ENCODE measurements at places on chromosomes 1 and 21. TPM values are rescaled to one million over a fixed set of nuclear protein-coding genes. Genes with fewer than 3 reads are reported as not detected.

GRCh38 chr1:208524376-208524775 lies 280.2 kb upstream of the PLXNA2 start:
- no peaks in the 10 kb centered on the region for H3K4me1 ChIP-seq
- H3K4me3 ChIP-seq = no peak overlapping the region
- H3K36me3 ChIP-seq = no peaks in the 10 kb centered on the region
- no peak overlapping the region for H3K27ac ChIP-seq

GRCh38 chr1:232084584-232085223 lies 458.1 kb downstream of the DISC1 start:
- no peaks in the 10 kb centered on the region for H3K4me1 ChIP-seq
- H3K27me3 ChIP-seq = no peaks in the 10 kb centered on the region
- H3K36me3 ChIP-seq = no peaks in the 10 kb centered on the region
- H3K4me3 ChIP-seq = no peak overlapping the region
- H3K27ac ChIP-seq = no peak overlapping the region
- DNase-seq = no peak

The RYR2 gene
- 6.3 TPM for total RNA-seq

The PLA2G2A gene
- total RNA-seq = 53.5 TPM

The OR2W3 gene
- total RNA-seq = not detected

The GSTM5 gene
- 0.94 TPM for total RNA-seq

The EPHB2 gene
- total RNA-seq = 3.4 TPM

DNA sequence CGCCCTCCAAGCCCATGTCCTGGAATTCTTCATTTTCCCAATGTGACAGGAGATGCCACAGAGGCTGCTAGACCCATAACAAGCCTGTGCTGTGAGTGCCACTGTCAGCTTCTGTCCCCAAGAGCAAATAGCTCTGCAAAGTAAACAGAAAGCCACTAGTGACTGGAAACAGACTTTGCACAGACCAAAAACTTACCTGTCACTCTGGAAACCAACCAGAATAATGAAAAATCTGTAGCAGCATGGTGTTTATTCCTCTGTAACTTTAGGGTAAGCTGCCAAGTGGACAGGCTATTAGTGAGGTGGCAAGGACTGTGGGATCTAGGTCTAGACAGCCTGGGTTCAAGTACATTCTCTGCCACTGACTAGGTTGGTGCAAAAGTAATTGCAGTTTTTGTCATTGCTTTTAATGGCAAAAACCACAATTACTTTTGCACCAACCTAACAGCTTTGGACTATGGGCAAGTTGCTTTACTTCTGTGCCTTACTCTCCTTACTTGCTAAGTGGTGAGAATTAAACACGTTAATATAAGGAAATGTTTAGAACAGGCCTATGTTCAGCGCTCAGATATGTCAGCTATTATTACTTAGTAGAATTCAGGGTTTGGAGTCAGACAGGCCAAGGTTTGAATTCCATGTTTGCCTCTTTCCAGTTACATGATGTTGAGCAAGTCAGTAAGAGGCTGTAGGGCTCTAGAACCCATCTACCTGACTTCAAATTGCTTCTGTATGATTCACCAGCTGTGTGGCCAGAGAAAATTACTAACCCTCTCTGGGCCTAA lies at the start of gene C8B:
TSS of gene C8B (minus strand) at position 100 of the 782 bp plus-strand sequence. CDS start at position 33, 67 bp downstream.
- H3K36me3 ChIP-seq = no peaks in the 10 kb centered on the region
- H3K4me1 ChIP-seq = no peaks in the 10 kb centered on the region
- H3K27ac ChIP-seq = no peak within 1 kb of the TSS
- H3K27me3 ChIP-seq = no peaks in the 10 kb centered on the region
- H3K4me3 ChIP-seq = no peak within 1 kb of the TSS

The ANKRD35 gene
- total RNA-seq = 0.50 TPM

DNA sequence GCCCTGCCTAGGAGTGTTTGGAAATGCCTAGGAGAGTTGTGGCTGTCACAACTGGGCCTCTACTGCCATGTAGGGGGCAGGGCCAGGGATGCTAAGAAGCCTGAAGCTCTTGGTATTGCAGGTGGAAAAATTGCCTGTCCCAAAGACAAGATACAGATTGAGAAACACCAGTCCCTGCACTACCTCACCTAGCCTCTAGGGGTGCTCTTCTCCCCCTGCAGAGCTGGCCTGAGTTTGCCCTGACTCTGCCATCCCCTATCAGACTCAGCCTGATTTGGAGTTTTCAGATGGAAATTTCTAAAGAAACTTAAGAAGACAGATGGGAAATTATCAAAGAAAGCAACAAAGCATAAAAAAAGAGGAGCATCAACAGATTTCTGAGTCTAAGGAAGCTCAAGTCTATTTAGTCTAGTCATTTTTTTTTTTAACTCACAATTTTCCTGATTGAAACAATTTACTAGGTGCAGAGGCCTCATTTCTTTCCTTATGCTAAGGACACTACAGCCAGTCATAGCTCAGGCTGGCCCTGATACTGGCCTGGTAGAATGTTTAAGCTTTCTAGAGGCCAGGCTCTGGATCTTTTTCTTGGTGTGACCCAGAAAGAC lies 61.4 kb upstream of the LRRN2 start:
- no peak overlapping the region for H3K27ac ChIP-seq
- no peaks in the 10 kb centered on the region for H3K27me3 ChIP-seq
- H3K4me3 ChIP-seq = no peak overlapping the region
- H3K4me1 ChIP-seq = no peaks in the 10 kb centered on the region
- H3K36me3 ChIP-seq = no peaks in the 10 kb centered on the region
- DNase-seq = peak; percentile 26

GRCh38 chr1:41587791-41588190 lies 103.3 kb upstream of the EDN2 start:
- no peaks in the 10 kb centered on the region for H3K27me3 ChIP-seq
- no peak overlapping the region for H3K4me3 ChIP-seq
- DNase-seq = no peak

The STRIP1 gene
- total RNA-seq = 10.7 TPM

GRCh38 chr1:234745276-234745675 lies 135.3 kb upstream of the IRF2BP2 start:
- peaks cover 3% of the 10 kb centered on the region for H3K4me1 ChIP-seq
- H3K4me3 ChIP-seq = no peak overlapping the region
- no peaks in the 10 kb centered on the region for H3K36me3 ChIP-seq
- no peak for DNase-seq
- no peaks in the 10 kb centered on the region for H3K27me3 ChIP-seq

DNA sequence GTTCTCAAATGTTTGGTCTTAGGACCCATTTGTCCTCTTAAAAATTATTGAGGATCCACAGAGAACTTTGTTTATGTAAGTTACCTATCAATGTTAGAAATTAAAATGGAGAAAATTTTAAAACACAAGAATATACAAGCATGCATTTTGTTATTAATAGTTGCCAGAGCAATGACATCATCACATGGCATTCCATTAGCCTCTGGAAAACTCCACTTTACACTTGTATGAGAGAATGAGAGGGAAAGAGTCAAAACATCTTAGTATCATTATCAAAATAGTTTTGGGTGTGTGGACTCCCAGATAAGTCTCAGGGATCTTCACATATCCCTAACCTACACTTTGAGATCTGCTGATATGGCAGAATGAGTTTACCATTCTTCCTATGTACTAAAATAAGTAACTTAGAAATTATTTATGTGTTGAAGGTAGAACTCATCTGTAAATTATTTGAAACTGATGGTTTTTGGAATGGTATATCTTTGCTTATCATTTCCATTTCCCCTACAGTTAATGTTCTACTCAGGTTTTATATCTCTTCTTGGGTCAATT lies 48.8 kb downstream of the RNF220 start:
- H3K27me3 ChIP-seq = no peaks in the 10 kb centered on the region
- H3K36me3 ChIP-seq = no peaks in the 10 kb centered on the region
- H3K4me3 ChIP-seq = no peak overlapping the region
- H3K4me1 ChIP-seq = no peaks in the 10 kb centered on the region
- no peak for DNase-seq
- no peak overlapping the region for H3K27ac ChIP-seq

- H3K27me3 ChIP-seq = no peaks in the 10 kb centered on the region
- H3K4me1 ChIP-seq = peaks cover 1% of the 10 kb centered on the region
- H3K4me3 ChIP-seq = peak overlapping the region; percentile 69
- DNase-seq = peak; percentile 51
Observed at GRCh38 chr1:25430967-25431881, 527 bp downstream of the MACO1 start.

GRCh38 chr21:34642211-34643075 lies 26.4 kb upstream of the CLIC6 start:
- no peak for DNase-seq
- no peak overlapping the region for H3K27ac ChIP-seq
- no peaks in the 10 kb centered on the region for H3K36me3 ChIP-seq
- H3K4me1 ChIP-seq = no peaks in the 10 kb centered on the region
- no peak overlapping the region for H3K4me3 ChIP-seq
- H3K27me3 ChIP-seq = no peaks in the 10 kb centered on the region

The DIO1 gene
- not detected for total RNA-seq

DNA sequence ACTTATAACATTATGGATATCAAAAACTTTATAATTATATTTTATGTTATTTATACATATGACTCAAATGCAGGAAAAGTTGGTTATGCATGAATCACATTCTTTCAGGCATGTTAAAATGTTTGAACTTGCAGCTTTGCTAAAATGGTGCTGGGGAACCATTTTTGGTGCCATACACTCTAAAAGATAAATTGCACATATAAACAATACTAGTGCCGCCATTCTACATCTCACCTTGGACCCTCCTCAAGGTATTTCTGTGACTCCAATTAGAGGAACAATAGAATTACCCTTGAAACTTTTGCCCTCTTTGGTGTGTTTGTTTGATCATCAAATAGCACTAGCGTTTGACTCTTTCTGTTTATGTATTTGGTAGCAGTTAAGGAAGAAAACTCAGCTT lies 997 bp downstream of the PRKACB start:
- DNase-seq = no peak
- no peak overlapping the region for H3K27ac ChIP-seq
- H3K36me3 ChIP-seq = no peaks in the 10 kb centered on the region
- H3K27me3 ChIP-seq = no peaks in the 10 kb centered on the region
- H3K4me3 ChIP-seq = no peak overlapping the region
- peaks cover 35% of the 10 kb centered on the region for H3K4me1 ChIP-seq

GRCh38 chr1:167663002-167663772 lies 33.2 kb downstream of the RCSD1 start:
- H3K4me3 ChIP-seq = no peak overlapping the region
- no peaks in the 10 kb centered on the region for H3K27me3 ChIP-seq
- no peak overlapping the region for H3K27ac ChIP-seq

GRCh38 chr1:200923601-200924000 lies 28.9 kb downstream of the INAVA start:
- H3K27ac ChIP-seq = no peak overlapping the region
- H3K4me1 ChIP-seq = no peaks in the 10 kb centered on the region
- H3K36me3 ChIP-seq = no peaks in the 10 kb centered on the region
- H3K27me3 ChIP-seq = no peaks in the 10 kb centered on the region

DNA sequence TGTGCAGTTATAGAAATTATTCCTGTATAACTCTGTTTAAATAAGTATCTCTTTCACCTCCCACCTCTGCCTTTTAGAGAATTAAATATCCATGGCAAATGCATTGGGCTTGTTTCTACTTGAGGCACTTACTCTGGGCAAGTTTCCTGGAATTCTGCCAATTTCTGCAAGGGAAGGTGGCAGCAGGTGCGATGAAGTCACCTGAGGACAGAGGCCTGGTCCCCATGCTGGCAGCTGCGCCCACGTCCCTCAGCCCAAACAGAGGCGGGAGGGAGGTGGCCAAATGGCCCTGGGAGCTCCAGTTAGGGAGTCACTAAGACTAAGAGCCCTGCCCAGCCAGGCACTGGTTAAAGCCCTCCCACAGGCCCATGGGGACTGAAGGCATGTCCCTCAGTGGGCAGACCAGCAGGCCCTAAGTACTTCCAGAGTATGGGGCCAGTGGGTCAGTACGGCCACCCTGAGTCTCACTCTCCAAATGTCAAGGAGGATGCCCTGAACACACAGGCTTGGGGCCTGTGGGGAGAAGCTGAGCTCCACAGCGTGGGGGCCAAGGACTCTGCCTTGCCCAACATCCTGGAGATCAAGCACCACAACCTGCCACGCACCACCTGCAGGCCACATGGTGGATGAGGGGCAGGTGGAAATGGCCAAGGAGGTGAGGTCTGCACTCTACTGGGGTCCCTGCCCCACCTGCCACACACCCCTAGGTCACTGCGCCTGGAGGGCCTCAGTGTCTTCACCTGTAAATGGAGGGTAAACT lies 19.4 kb downstream of the ACOT7 start:
- H3K27me3 ChIP-seq = no peaks in the 10 kb centered on the region
- no peaks in the 10 kb centered on the region for H3K36me3 ChIP-seq

DNA sequence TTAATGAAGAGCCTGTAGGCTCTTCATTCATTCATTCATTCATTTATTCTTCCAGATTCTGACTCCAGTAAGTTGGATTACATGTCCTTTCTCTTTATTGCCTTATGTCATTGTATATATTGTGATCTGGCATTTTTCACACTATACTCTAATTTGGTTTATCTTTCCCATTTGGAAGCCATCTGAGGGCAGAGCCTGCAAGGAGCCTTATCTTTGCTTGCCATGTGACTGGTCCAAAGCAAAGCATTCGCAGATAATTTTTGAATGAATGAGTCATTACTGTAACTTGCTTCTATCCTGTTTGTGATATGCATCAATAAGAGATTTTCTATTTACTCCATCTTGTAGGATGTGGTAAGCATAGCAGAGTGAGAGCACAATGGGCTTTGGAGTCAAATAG lies 108.4 kb upstream of the DAB1 start:
- H3K4me3 ChIP-seq = no peak overlapping the region
- no peaks in the 10 kb centered on the region for H3K4me1 ChIP-seq
- DNase-seq = no peak

DNA sequence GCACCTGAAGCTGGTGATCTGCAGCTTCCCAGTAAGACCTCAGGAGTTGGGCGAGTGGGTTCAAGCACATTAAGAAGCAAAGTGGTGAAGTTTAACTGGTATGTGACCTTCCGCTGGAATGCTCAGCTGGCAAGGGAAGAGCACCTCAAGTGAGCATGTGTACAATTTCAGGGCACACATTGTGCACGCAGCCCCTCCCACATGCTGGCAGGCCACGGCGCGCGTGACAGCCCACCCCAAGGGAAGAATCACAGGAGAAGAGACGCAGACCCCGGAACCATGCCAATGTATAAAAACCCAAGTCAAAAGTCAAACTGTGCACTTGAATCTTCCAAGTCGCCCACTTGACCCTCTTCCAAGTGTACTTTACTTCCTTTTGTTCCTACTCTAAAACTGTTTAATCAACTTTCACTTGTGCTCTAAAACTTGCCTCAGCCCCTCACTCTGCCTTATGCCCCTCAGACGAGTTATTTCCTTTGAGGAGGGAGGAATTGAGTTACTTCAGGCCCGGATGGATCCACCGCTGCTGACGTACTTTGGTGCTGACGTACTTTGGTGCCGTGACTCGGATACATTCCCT lies 20.0 kb downstream of the LRRC3 start:
- no peaks in the 10 kb centered on the region for H3K4me1 ChIP-seq
- no peaks in the 10 kb centered on the region for H3K36me3 ChIP-seq
- no peak overlapping the region for H3K4me3 ChIP-seq
- no peaks in the 10 kb centered on the region for H3K27me3 ChIP-seq
- no peak overlapping the region for H3K27ac ChIP-seq

DNA sequence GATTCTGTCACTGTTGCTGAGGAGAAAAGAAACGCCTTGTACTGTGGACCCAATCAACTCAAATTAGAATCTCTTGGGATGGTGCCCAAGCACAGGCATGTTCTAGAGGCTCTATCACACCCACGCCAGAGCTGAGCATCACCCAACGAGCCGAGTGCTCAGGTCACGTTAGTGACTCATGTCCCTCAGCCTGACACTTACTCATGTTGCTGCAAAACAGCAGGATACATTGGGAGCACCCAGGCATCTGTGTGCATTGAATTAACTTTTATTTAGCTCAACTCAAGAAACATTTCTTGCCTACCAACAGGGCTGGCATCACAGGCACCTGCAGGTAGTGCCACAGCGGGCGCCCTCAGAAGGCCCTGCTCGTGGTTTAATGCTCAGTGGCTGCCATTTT lies 149.8 kb downstream of the ETS2 start:
- no peaks in the 10 kb centered on the region for H3K27me3 ChIP-seq
- H3K4me1 ChIP-seq = no peaks in the 10 kb centered on the region
- H3K4me3 ChIP-seq = no peak overlapping the region
- no peak overlapping the region for H3K27ac ChIP-seq
